ENCODE measurements at places on chromosomes 2 and 18.

DNA sequence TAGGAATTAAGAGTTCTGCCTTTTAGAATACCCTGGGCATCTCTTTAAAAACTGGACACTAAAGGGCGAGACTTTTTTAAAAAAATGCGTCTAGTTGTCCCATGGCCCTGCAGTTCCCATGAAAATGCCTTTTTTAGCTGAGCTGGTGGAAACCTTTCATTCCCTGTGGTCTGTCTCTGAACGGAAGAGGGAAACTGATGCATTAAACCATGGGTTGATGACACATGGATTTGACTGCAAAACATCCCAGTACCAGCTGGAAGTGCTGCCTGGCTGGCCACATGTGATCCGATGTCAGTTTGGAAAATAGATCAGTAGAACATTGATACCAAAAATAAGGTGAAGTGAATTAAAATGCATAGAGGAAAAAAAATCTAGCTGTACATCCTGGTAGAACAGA, 129.2 kb downstream of the MYO1B start:
- DNase-seq = no peak

DNA sequence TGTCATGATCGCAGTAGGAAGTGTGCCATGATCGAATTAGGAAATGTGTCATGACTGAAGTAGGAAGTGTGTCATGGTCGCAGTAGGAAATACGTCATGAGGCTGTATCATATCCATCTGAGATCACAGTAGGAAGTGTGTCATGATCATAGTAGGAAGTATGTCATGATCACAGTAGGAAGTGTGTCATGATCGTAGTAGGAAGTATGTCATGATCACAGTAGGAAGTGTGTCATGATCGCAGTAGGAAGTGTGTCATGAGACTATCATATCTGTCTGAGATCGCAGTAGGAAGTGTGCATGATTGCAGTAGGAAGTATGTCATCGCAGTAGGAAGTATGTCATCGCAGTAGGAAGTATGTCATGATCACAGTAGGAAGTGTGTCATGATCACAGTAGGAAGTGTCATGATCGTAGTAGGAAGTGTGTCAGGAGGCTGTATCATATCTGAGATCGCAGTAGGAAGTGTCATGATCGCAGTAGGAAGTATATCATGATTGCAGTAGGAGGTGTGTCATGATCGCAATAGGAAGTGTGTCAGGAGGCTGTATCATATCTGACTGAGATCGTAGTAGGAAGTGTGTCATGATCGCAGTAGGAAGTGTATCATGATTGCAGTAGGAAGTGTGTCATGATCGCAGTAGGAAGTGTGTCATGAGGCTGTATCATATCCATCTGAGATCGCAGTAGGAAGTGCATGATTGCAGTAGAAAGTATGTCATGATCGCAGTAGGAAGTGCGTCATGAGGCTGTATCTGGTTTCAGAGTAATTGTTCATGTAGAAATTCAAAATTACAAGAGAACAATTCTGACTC, 56.4 kb upstream of the NFATC1 start:
- no peak for DNase-seq

DNA sequence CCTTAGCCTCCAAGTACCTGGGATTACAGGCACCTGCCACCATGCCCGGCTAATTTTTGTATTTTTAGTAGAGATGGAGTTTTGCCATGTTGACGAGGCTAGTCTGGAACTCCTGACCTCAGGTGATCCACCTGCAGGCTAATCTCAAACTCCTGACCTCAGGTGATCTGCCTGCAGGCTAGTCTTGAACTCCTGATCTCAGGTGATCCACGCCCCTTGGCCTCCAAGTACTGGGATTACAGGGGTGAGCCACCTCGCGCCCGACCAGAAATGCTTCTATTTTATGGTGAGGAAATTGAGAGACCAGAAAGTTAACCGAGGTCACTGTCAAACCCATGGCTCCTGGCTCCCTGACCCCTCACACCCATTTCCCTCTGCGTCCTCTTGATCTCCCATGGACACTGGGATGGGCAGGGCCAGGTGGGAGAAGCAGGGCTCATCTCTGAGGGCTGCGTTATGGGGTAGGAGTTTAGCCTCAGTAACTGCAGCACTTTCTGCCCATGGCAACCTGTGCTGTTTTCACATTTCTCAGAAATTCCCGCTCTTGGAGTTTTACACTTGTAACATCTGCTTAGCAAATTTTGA, 210.0 kb downstream of the AGAP1 start:
- DNase-seq = no peak

- no peak for DNase-seq
These were observed 248.7 kb upstream of the ATP5MC3 start for GRCh38 chr2:175430236-175430635.

GRCh38 chr2:160700021-160700814, 206.6 kb upstream of the RBMS1 start:
- DNase-seq = no peak

DNA sequence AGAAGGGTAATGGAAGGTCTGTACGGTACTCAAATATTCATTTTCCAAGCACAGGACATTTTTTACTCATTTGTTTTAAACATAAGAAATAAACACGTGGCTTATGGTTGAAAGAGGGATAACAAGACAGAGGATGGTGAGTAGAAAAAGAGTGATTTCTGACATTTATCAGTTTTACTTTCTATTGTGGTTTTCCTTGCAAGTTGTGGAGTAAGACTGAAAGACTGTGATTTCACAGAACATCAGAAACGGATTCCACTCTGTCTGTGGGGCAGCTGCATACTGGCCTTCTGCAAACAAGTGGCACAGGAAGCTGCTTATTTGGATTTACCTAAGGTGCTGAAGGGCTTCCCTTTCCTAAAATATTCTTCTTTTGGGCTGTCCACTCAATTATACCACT, 122.2 kb upstream of the ITGB6 start:
- DNase-seq = no peak

DNA sequence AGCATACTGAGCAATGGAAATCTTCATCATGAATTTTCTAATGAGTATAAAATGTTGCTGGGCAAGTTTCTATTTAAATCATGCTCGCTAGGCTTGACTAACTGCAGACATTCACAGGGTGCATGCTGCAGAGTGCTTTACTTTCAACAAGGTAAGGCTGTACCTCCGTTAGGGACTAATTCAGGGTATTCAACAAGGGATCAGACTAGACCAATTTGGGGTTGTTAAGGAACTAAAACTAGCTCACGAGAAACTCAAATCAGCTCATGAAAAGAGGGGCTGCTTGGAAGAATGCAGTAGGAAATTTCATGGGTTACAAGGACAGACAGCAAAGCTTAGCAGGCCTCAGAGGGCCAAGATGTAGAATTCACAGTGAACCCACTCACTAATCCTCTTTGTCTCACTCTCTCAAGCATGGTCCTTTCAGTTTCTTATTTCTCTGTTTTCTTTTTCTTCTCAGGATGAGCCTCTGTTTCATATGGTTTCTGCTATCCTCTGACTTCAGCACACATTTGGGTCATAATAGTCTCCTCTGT, 2.2 kb downstream of the MYO3B start:
- no peak for DNase-seq

GRCh38 chr18:8806100-8806797, 100.9 kb downstream of the MTCL1 start:
- no peak for DNase-seq

Measured in cortex of kidney (tissue), 1 donor.